ENCODE measurements at places on chromosomes 7 and 10.
A peak's percentile ranks its signal among the peaks of the same experiment; 100 is the strongest.

GRCh38 chr7:127927348-127927696 lies 103.9 kb downstream of the LRRC4 start:
- DNase-seq: no peak

DNA sequence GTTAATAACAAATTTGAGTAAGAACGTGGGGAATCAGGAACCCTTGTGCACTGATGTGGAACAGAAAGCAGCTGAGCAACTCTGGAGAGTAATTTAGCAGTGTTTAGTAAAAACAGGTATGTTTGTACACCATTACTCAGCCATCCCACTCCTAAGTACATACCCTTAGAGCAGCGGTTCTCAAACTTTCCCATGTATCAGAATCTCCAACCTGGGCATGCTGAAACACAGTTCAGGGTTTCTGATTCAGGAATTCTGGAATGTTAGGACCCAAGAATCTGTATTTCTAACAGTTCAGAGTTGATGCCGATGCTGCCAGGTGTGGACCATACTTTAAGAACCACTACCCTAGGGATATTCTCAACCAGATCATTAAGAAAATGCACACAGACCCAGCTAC lies 5.1 kb downstream of the SGMS1 start:
- DNase-seq: no peak

DNA sequence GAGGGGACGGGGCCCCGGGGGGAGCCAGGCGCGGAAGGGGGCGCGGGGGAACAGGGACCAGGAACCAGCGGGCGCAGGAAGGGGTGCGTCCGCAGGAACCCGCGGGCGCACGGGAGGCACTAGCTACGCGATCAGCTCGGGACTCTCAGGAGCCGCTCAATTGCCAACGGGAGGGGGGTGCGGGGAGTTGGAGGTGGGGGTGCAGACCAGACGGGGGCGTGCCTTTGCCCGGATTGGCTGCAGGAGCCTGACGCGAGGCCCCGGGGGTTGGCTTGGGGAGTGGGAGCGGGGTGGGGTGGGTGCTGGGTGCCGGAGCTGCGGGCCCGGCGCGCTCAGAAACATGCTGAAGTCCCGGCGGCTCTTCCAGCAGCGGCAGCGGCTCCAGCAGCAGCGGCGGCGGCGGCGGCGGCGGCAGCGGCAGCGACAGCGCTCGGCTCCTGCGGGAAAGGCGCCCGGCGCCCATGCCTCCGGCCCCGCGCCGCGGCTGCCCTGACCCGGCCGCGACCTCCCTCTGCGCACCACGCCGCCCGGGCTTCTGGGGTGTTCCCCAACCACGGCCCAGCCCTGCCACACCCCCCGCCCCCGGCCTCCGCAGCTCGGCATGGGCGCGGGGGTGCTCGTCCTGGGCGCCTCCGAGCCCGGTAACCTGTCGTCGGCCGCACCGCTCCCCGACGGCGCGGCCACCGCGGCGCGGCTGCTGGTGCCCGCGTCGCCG lies at the start of gene ADRB1:
Gene ADRB1, plus strand, starts transcription at position 335 of the 715 bp plus-strand sequence. Its CDS starts 267 bp downstream, at position 602.
- DNase-seq: peak; percentile 15

DNA sequence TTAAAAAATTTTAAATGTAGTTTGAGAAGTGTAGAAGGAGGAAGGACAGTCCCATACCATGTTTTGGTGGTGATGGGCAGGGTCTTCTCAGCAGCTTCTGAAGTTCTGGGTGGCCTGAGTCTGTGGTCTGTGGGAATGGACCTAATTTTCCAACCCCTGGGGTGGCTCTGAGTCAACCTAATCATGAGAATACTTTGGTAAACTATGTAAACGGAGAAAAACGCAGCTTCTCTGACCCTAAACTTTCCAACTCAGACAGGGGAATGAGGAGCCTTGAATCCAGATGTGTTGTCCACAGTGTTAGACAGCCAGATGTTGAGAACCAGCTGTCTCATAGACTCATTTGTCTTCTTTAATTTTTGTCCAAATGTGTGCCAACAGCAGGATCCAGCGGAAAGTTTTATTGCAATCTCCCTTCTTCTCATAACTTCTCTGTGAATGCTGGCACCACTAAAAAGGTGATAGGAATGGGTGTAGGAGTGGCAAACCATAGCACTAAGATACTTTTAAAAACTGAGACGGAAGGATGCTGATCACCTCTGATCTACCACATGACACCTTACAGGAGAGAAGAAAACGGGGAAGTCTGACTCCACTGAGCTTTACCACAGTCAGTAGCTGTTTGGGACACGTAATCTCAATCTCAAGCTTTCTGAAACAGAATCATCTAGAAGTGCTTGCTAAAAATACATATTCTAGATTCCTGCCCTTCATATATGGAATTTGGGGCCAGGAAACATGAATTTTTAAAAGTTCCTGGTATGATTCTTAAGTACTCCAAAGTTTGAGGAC lies 90.5 kb upstream of the PHYHIPL start:
- DNase-seq: no peak

- no peak for DNase-seq
Measured at GRCh38 chr10:78510566-78511323, 477.1 kb downstream of the RPS24 start.

DNA sequence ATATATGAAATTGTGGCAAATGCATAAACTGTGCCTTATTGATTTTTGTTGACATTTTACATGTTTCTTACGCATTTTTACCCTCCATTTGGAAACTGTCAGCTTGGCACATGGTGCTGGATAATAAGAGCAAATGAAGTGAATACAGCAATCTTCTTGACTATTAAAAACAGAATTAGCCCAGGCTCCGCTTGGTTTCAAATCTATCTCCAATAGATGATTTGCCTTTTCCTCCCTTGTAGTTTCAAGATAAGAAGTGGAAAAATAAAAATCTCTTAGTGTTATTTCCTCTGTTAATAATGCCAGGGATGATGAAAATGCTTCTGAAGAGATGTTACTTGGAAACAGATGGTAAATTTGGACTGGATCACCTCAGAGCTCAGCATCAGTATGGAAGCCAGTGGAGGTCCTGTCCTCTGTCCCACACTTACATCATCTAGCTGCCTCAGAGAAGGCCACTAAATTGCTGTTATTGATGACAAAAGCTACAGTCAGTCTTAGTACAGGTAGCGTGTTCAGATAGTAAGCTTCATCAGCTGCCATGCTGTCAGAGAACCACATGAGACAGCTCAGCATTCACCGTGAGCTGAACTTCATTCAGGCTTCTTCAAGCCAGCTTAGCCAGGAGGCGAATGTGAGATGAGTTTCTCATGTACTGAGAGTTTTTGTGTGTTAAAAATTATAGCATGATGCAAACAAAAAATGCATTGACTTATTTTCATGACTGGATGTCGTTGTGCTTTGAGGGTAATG lies 246.8 kb downstream of the CELF2 start:
- no peak for DNase-seq

- no peak for DNase-seq
Measured at GRCh38 chr7:95424716-95425115, 10.1 kb downstream of the PON2 start.

GRCh38 chr7:79308192-79308591 lies 145.3 kb downstream of the MAGI2 start:
- no peak for DNase-seq

- DNase-seq: no peak
Measured at GRCh38 chr10:69501657-69502056, 50.4 kb downstream of the TSPAN15 start.

- DNase-seq: no peak
Measured at GRCh38 chr7:50502001-50502684, 52.0 kb upstream of the FIGNL1 start.

DNA sequence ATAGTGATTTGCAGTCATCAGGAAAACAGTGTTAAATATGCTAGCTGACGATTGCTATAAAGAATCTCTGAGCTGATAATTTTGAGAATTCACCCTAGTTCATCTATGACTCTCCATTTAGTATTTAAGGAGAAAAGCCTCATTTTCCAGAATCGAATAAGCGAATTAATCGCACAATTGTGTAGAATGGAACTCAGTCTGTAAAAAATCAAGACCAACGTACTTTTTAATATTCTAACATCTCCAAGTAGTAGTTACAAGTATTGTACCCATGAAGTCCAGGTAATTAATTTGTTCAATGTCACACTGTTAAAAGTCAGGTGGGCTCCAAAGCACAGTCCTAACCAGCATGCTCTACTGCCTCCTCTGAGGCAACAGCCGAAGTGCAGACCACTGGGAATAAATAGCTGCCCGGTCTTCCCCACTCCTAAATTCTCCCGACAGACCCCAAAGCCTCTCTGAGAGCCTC lies 380 bp upstream of the AGBL3 start:
- no peak for DNase-seq

DNA sequence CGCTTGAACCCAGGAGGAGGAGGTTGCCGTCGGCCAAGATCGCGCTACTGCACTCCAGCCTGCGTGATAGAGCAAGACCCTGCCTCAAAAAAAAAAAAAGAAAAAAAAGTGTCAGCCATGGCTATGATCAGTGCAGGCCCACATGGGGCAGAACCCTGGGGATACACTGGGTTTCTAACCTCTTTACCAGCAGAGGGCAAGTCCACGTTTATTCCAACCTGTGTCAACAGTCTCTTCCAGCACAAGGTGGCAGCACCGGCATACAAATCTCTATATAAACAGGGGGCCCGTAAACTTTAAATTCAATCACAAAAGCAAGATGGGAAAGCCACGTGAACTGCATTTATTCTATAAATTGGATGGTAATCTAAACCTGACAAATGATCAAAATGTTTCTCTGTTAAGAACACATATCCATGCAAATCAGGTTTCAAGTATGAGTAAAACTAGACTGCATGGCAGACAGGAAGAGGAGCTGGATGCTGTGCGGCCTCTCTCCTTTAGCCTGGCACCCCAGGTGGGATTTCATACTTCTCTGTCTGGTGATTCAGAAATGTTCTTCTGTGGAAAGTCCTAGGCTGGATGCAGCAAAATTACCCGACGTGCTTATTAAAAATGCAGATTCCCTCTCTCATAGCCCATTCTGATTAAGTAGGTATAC lies 60.0 kb upstream of the STEAP1B start:
- peak; percentile 73 for DNase-seq

DNA sequence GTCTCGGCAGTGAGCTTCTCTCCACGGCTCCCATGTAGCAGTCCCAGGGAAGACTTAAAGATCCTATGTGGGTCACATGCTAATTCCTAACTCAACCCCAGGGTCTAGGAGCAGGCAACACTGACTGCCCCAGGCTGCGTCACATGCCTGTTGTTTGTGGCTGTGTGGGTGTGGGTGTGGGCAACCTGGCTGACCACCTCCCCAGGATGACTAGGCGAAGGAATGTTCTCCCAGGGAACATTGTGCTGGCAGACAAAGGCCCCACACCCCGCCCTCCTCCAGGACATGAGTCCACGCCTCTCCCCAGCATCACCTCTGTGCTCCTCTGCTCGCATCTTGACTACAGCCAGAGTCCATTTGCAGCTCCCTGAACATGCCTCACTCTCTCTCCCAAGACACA lies 30.3 kb downstream of the SLC29A3 start:
- DNase-seq: no peak

DNA sequence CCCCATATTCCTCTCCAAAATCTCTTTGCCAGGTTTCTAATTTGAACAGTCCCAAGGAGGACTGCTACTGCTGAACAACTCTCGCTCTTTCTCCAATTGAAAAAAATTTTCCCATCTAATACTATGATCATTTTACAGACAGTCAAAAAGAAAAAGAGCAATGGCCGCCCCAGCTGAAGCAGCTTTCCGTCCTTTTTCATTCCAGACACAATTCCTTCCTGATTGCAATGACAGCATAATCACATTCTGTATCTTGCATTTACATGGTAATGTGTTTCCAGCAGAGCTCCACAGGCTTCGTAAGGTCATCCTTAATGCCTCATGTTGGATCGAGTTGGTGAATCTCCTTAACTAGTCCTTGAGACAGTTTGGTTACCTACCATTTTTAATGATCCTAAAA lies 45.0 kb upstream of the GSDME start:
- DNase-seq: no peak

DNA sequence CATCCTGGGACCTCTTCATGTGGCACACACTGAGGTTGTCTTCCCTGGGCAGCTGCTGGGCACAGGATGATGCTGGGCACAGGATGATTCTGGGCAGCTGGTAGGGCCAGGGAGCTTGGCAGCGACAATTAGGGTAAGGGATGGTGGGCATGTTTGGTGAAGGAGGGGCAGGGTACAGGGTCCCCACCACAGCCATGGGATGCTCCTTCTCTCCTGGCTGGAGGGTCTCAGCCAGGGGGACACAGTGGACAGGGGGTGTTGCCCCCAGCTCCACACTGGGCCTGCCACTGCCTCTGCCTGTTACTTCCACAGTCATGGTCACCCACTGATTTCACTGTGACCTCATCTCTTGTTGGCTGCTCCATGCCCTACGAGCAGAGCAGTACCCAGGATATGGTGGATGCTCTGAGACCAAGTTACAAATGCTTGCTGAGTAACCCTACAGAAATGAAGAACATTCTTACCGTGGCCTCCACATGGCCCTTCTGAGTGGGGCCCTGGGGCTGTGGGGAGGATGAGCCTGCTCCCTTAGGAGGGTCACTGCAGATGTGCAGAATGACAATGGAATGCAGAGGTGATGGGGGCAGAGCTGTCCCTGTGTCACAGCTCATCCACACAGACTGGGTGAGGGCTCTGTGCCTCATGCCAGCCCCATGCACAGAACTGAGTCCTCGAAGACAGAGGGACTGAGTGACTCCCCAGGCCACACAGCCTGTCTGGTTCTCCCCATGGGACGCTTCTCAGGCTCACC lies 28.4 kb upstream of the RET start:
- DNase-seq: no peak

DNA sequence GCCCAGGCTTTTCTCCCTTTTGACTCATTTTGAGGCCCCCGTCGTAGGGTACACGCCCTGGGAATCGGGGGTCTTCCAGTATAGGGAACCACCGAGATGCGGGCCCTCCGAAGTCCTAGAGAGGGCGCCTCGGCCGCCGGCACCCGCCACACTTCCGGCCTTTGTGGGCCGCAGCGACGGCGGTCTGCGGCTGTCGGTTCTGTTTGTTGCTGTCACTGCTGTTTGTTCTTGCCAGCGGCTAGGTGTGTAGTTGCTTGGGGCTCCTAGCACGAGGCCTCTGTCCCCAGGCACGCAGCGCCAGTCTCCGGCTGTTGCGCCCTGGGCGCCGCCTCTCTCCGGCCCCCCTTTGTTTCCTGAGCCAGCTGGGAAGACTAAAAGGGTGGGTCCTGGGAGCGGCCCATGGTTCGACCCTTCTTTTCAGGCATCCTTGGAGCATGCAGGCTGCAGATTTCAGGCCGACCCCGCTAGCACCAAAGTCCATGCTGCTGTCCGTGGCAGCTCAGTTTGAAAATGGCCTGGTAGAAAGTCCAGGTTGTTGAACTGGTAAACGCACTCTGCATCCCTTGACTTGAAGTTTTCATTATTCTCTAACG lies 17.8 kb upstream of the ZKSCAN1 start:
- DNase-seq: peak; percentile 87

DNA sequence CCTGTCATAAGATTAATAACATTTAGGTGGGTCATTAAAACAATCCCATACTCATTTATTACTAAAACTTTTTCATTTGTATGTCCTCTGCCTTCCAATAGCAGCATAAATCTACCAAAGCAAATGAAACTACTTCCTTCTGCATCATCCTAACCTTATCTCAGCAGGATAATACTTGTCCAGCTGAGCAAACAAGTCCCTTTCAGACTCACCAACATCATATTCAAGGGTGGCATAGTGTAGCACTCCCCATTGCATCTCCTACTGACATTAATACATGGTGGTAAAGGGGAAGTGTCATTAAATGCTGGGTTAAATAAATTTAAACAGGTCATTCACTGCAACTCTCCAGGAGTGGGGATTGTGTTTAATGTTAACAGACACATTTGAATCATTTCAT lies 3.4 kb upstream of the MINDY3 start:
- DNase-seq: no peak

GRCh38 chr10:70293169-70293843 lies 9.5 kb upstream of the NPFFR1 start:
- DNase-seq: no peak

- DNase-seq: no peak
Measured at GRCh38 chr7:2729893-2730716, 42.1 kb downstream of the AMZ1 start.

- no peak for DNase-seq
Measured at GRCh38 chr10:76192694-76193320, 761.4 kb downstream of the LRMDA start.

Measured in stimulated activated naive CD8-positive, alpha-beta T cell treated with anti-CD3 and anti-CD28 coated beads, Interleukin-15, amount 100 ng/mL, for 72 hours (primary cell).